ENCODE measurements at places on chromosomes 7 and 10.

DNA sequence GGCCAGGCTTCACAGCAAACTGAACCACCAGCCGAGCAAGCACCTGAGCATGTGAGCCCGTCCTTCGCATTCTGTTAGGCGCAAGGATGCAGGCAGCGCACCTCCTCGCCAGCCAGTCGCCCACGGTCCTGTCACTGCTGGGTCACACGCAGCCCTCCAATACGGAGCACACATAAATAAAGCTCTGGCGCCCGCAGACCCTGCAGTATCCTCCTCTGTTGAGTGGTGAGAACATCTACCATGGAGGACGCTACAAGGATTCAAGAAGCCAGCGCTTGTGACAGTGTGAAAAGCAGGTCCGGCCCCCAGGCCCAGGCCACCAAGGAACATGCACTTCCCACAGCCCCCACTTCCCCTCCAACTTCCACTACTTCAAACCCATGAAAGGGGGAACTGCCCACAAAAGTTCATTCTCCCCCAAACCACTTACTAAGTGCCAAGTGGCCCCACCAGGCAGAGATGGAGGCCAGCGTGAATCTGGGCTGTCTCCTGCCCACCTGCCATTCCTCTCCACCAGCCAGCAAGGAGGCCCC is 34.8 kb downstream of the VOPP1 start:
- no peak for DNase-seq

DNA sequence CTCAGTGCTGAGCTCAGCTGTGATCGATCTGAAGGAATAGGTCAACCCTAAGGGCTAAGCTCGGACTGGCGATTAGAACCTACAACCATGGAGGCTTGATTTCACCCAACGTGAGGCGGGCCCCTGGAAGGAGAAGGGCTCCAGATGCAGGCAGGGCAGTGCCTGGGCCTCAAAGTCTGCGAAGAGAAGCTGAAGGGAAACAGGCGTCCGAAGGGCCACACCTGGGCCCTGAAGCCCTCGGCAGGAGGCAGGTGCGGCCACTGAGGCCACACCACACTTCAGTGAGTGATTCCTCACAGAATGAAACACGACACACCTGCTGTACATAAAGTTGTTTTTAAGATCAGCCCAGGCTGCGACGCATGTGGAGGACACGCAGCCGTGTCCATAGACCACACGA is 198.7 kb downstream of the PTPRN2 start:
- DNase-seq: no peak

- DNase-seq: peak; percentile 100
Observed at GRCh38 chr7:43647673-43648472, 65.0 kb downstream of the STK17A start.

- DNase-seq: no peak
Observed at GRCh38 chr10:74755273-74755672, 71.1 kb upstream of the KAT6B start.

- DNase-seq: no peak
Observed at GRCh38 chr10:34047389-34047788, 712.9 kb upstream of the NRP1 start.

- DNase-seq: peak; percentile 70
Observed at GRCh38 chr7:134710854-134711624, 64.4 kb downstream of the BPGM start.

DNA sequence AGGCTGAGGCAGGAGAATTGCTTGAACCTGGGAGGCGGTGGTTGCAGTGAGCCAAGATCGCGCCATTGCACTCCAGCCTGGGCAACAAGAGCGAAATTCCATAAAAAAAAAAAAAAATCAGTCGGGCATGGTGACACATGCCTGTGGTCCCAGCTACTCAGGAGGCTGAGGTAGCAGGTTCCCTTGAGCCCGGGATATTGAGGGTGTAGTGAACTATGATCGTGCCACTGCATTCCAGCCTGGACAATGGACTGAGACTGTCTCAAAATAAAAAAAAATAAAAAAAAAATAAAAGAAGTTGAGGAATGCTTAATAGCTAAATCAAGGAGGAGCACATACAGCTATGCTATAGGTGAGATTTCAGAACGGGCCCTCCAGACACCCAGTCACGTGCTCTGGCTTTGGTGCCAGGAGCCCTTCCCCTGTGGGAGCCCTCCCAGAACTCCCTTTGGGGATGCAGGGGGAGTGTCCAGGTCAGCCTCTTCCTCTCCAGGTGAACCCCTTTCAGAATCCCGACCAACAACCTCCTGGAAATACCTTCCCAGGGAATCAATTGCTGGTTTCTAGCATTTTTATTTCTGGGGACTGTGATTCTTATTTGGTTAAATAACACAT is 42.9 kb upstream of the CTBP2 start:
- no peak for DNase-seq

DNA sequence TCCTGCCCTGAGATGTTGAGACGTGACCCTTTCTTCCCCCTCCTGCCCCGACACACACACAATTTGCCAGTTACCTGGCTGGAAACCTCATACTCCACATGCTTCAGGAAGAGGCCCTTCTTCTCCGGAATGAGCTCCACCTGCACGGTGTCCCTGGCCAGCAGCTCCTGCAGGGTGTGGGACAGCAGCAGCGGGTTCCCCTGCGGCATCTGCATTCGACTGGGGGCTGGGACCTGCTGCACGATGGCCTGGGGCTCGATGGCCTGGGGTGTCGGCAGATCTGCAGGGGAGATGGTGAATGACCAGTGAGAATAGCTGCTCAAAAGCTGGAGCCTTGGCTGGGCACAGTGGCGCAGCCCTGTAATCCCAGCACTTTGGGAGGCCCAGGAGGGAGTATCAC is 36.0 kb downstream of the NUDT1 start:
- DNase-seq: no peak

- DNase-seq: no peak
Observed at GRCh38 chr10:68334672-68335467, 2.1 kb upstream of the PBLD start.

DNA sequence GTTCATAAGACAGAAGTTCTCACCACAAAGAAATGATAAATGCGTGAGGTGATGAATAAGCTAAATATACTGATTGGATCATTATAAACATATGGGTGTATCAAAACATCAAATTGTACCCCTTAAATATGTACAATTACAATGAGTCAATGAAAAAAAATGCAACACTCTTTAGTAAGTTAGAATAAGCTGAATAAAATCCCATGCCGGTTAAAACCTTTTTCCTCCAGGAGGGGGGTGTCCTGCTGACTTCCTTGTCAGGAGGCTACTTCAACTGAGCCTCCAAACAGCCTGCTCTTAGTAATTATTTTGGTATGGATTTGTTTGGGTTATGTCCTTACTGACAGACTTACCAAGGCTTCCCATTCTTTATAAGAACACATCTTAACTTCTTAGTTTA is 649.1 kb downstream of the INHBA start:
- DNase-seq: peak; percentile 87

DNA sequence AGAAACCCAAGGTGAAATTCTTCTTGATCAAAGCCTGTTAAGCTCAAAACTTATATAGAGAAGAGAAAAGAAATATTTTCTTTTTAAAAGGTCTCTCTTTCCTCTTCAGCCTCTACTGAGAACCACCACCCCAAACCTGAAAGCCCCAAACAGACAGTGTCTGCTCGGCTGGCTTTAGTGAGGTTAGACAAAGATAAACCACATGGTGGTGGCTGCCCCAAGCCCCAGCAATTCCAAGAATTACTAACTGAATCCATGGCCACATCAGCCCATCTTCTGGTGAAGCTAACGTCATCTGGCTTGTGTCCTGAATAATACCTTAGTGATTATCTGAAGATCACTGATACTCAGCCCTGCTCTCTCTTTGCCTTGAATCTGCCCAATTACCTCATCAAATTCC is 275.0 kb downstream of the ELMO1 start:
- DNase-seq: no peak

- DNase-seq: no peak
Observed at GRCh38 chr7:33233659-33234058, 104.3 kb downstream of the BBS9 start.

GRCh38 chr10:3955493-3955892 is 170.5 kb upstream of the KLF6 start:
- DNase-seq: no peak

DNA sequence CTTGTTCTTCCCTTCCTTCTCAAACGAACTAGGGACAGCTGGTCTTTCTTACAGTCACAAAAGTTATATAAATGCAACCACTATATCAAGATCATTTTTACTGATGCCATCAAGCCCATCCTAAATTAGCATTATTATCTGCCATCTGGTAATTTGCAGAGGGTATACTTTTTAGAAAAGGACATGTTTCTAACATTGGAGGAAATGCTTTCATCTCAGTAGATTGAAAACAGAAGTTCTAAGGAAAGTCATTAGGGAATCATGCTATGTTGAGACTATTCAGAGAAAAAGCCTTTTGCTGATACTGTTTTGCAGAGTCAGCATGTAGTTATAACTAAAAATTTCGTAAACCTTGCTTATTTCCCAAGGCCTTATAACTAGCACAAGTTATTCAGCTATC is 146.7 kb downstream of the WNT2 start:
- no peak for DNase-seq

DNA sequence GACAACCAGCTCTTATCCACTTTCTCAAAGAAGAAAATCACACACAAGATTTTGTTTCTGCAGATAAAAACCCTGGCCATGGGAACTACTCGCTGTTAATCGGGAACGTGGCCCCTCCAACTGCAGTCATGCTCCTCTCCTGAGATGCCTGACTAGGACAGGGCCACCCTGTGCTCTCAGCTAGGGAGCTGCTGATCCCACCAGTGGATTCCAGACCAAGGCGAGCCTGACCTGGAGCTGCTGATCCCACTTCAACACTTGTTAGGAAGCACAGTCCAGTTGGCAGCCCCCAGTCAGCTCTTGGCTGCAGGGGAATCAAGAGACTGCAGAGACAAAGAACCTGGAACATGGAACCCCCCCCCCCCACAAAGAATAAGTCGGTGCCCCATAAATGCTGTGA is 474.3 kb upstream of the MGMT start:
- no peak for DNase-seq

GRCh38 chr10:80755893-80756292 is 218.2 kb downstream of the SH2D4B start:
- DNase-seq: no peak

- peak; percentile 64 for DNase-seq
Observed at GRCh38 chr7:91248996-91249395, 15.2 kb upstream of the FZD1 start.

DNA sequence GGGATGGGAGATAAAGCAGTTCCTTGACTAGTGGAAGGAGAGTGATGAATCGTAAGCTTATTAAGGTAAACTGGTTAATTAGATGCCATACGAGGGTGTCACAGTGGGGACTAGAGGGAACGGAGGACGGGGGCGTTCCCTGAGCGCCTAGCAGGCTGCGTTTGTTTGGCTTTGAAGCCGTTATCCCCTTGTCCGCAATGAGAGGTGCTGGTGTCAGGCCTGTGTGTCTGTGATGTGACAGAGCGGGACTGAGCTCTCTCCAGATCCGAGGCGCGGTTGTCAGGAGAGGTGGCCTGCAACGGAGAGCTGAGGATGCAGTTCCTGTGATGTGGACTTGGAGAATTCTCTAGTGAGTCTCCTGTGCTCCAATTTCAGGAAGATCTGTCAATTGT is 60.0 kb upstream of the PRPS1L1 start:
- DNase-seq: no peak

DNA sequence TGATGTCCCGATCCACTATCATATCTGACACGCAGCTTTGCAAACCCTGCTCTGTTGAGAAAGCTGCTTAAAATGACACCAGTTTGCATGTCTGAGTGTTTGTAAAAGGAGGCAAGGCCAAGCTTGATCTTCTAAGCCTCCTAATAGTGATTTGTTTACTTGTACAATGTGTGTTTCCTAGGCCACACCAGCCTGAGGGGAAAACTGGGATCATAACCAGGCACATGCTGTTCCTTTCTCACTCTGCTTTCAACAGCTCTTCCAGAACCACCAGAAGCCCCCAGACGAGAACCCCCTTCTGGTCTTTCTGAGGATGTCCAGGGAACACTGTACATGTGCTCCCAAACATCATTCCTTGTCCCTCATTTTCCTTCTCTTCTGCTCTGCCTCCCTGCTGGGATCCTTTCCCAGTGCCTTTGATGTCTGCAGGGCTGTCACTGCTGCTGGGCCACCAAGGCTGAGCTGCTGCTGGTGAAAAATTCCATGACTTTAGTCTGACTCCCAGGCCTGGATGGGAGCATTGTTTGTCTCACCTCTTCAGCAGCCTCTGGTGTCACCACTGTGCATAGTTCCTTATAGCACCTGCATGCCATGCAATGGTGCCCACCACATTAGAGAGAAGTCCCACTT is 4.0 kb upstream of the LGI1 start:
- DNase-seq: no peak

DNA sequence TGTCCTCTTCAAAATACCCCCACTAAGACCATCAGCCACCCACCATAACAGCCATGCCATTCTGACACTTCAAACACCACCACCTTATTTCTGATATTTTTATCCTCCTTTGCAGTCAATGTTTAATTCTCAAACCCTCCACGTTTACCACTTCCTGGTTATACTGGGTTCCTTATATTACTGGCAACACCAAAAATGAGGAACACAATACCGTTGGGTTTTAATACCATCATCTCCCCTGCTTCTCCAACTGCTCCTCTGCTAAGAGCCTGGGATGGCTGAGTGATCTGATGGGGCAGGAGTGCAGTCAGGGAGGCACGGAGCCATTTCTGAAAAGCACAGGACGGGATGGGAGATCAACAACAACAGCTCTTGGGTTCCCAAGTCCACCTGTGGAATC is 140.5 kb downstream of the CHCHD3 start:
- DNase-seq: no peak

DNA sequence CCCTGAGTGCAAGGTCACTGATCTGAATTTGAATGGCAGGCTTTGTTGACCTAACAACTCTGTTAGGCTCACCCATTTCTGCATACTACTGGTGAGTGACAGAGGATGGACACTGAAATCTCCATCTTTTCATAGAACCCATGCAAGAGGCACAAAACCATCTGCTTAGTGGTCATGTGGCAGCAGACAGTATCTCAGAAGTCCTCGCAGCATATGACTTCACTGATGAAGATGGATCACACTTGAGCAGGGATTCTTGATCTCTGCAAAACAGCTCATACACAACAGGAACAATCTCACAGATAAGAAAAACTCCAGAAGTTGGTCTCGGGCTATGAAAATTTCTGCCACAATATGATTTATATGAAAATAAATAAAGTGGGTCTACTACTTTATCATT is 487.9 kb downstream of the KCNMA1 start:
- DNase-seq: no peak

GRCh38 chr7:79593866-79594301 is 140.4 kb upstream of the MAGI2 start:
- DNase-seq: no peak

GRCh38 chr7:13032084-13032483 is 344.7 kb downstream of the ARL4A start:
- no peak for DNase-seq

GRCh38 chr7:147438216-147438615 is 1152.3 kb upstream of the C7orf33 start:
- no peak for DNase-seq
